ENCODE measurements at places on chromosomes 12 and 14.

DNA sequence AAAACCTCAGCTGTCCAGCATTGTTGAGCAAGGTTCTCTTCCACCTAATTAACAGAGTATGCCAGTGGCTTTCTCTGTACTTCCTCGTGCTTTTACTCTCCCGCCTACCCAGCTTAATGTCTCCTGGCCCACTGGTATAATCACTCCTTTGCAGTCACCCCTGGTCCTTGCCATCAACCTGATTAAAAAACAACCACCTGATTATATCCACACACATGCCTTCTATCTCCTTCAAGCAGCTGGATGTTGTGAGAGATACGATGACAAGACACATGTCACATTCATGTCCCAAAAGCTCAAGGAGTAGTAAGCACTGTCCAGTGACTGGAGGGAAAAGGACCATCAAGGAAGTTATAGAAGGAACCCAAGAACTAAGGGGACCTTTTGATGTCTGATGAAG lies 241.3 kb upstream of the GRIP1 start:
- no peak for DNase-seq

DNA sequence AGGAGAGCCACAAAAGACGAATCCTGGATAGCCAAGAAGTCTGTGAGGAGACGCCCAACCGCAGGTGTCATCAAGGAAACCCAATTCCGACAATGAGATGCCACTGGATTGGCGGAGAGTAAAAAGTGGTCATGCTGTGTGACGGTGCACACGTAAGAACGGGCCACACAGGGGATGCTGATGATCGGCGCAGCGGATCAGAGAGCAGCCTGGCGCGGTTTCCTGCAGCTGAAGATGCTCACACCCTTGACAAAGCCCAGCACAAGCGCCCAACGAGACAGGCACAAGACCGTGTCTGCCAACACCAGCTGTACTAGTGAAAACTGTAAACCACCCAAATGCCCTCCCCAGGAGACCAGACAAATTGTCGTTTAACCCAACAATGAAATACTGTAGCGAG lies 55.8 kb downstream of the CCDC85C start:
- DNase-seq: no peak

GRCh38 chr12:76024942-76025600 lies 6.5 kb downstream of the PHLDA1 start:
- DNase-seq: no peak

DNA sequence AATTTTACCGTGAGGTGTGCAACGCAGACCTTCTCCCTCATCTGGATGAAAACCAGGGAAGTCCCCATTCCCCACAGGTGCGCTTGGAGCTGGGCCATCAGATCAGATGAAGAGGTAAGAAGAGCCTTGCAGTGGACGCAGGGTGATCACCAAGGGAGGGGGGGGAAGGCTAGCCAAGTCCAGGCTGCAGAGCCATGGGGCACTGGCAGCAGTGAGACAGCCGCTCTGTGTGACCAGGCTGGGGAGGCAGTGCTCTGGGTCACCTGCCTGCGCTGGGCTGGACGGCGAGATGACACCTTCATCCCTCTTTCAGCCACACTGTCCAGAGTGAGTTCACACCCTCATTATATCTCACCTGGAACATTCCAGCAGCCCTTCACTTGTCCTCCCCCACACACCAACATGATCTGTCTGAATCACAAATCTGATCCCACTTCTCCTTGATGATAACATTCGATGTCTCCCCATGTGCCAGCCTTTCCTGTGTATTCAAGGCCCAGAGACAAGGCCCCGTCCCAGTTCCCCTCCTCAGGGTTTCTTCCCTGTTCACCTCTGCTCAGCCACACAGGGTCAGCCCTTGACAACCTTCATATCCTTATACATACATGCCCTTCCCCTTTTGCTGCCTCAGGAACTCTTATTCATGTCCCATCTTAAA lies 65.9 kb upstream of the VASH1 start:
- DNase-seq: no peak

DNA sequence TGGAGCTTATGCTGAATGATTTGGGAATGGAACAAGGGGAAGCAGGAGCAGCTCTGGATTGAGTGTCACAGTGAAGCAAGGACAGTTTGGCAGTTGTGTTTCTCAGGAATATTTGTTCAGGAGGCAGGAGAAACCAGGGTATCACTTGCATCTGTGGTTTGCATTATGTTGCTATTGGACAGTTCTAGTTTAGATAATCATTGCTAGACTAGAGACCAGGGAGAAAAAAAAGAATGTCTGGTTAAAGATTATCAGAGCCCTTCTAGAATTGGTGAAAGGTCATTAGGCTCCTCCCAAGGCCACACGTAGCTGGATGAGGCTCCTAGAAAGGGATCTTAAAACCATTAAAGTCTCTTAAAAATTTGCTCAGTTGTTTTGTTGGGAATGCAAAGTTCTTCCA lies 17.0 kb upstream of the SRSF5 start:
- no peak for DNase-seq

DNA sequence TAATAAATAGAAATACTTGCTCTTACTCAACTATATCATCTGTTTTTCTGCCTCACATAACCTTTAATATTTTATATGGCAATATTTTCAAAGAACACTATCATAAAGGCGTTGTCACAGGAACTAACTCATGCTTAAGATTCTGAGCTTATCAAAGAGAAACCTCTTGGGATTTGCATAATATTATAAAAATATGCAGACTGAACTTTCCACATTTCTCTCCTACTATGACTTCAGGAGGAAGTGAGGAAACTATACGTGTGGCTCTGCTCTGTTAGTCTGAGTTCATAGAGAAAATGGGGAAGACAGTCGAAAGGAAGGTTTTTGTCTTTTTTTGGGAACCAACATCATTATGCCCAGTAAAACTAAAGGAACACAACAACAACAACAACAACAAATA lies 124.7 kb downstream of the GARIN6 start:
- DNase-seq: no peak

DNA sequence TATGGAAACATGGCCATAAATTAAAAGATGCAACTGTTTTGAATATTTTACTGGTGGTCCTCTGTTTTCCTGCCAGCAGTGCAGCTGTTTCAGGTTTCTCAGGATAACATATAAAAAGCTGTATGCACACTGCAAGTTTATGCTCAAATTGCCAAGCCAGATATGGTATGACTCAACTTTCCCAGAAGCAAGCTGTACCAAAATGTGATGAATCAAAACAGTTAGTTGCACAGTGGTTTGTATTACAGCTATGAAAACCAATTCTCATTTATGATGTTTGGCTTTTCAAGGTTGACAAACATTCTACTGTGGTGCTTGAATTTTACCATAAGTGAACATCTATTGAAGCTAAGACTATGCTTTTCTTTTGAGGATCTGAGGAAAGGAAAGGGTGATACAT lies 15.5 kb downstream of the TRMT5 start:
- no peak for DNase-seq

GRCh38 chr12:92055877-92056276 lies 89.8 kb downstream of the BTG1 start:
- no peak for DNase-seq
